Spinal cord (tissue), 10 donors: ENCODE measurements at places on chromosomes 12 and 14. TPM values are rescaled to one million over a fixed set of nuclear protein-coding genes. Genes with fewer than 3 reads are reported as not detected.

GPR135 gene
- total RNA-seq = 6.0 TPM

DNA sequence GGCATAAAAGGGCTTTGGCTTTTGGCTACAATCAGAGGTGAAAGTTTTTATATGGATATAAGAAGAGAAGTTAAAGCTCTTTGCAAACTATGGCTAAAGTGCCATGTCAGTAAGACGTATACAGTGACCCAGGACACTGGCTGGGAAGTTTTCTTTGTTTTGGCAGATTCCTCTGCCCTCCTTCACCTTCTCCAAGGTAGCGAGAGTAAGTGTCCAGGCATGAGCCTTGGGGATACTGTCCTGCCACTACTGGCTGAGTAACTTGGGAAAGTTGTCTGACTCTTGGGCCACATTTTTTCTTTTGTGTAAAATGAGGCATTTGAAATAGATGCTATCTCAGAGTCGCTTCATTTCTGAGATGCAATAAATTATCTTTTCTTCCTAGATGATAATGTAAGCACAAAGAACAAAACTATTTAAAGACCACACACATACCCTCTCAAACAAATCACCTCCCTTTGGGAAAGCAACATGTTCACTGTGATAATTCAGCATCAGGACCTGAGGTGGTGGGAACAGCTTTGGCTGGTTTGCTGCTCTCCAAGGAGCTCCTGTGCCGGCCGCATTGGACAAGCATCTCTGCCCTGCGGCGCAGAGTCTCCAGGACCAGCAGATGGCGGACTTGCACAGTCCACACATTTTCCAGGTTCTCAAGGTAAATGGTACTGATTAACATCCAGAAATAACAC, 106.3 kb downstream of the PTCSC3 start:
- peak; percentile 51 for DNase-seq

CLEC9A gene
- 0.59 TPM for total RNA-seq

GRCh38 chr12:56361487-56362129, 1.0 kb downstream of the APOF start:
- no peak for DNase-seq

DNA sequence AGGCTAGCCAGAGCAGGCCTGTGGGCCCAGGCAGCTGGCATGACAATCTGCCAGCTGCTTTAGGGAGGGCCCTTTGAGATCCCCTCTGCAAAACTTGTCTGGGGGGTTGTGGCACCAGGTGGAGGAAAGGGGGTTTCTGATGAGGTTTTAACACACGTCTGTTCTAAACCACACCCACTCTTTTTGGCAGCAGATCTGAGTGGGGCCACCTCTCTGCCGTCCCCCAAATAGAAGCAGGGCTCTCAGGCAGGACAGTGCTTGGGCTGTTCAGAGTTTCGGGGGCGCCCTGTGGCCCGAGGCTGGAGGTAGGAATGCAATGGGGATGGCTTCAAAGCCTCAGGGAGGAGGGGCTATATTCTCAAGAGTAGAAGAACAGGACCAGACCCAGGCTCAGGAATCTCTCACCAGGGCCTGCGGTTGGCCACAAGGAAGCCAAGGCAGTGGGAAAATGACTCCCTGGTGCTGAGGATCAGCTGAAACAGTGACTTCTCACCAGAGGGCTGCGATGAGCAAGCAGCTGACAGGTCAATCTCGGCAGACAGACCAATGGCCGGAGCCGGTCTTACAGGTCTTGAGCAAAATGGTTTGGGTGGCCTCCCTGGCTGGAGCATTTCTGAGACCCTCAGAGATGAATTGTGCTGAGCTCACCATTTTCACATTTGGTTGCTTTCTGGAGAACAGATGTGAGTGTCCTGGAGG, 1.5 kb upstream of the KRT5 start:
- DNase-seq = no peak
